Large intestine (tissue), 12 donors: ENCODE measurements at places on chromosomes 11 and 22.

- DNase-seq = no peak
Measured at GRCh38 chr22:38034884-38035529, 22.2 kb upstream of the PICK1 start.

DNA sequence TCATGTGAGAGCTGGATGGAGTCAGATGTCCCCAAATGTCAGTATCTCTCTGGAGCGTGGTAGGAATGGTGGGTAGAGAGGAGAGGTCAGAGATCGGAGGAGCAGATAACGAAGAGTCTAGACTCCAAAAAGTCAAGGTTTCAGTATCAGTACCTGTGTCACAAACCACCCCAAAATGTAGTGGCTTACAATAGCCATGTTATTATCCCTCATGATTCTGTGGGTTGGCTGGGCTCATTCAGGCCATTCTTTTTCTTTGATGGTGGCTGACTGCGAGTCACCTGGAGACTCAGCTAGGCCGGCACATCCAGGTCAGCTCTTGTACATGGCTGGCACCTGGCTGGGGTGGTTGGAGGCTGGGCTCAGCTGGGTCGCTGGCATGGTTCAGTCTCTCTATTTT is 7.3 kb upstream of the SSTR3 start:
- no peak for DNase-seq

DNA sequence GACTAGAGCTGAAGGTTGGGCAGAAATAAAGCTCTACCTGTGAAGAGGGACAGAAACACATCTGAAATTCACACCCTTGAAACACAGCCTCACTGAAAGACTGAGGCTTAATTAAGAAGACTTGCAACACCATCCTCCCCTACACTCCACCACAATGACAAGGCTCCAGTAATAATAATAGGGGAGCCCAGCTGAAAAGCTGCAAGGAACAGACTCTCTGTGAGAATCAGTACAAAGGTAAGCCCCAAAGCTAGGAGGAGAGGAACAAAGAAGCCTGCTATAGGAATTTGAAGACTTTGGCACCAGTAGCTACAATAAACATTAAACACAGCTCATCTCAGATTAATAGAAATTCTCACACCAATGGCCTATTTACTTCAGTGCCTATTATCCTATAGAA is 176.9 kb downstream of the FAT3 start:
- no peak for DNase-seq

DNA sequence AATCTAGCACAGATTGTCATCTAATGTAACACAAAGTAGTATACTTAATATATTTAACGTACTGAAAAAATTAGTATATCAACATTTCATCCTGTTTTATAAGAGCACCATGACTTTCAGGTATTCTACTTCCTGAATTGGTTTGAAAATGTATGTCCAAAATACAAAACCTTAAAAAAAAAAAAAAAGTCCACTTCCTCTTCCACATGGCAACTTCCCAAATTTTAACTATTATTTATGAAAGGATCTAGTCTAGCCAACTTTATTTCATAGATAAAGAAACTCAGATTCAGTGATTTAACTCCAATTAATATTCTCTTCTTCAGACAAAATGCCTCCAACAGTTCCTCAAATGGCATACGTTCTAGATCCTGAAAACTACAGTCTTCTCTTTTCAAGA is 44.0 kb downstream of the PIK3C2A start:
- no peak for DNase-seq

DNA sequence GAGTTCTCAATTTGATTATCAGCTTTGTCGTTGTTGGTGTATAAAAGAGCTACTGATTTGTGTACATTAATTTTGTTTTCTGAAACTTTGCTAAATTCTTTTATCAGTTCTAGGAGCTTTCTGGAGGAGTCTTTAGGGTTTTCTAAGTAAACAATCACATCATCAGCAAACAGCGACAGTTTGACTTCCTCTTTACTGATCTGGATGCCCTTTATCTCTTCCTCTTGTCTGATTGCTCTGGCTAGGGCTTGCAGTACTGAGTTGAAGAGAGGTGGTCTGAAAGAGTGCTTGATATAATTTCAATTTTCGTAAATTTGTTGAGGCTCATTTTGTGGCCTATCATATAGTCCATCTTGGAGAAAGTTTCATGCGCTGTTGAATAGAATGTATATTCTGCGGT is 213.0 kb downstream of the DLG2 start:
- DNase-seq = no peak

DNA sequence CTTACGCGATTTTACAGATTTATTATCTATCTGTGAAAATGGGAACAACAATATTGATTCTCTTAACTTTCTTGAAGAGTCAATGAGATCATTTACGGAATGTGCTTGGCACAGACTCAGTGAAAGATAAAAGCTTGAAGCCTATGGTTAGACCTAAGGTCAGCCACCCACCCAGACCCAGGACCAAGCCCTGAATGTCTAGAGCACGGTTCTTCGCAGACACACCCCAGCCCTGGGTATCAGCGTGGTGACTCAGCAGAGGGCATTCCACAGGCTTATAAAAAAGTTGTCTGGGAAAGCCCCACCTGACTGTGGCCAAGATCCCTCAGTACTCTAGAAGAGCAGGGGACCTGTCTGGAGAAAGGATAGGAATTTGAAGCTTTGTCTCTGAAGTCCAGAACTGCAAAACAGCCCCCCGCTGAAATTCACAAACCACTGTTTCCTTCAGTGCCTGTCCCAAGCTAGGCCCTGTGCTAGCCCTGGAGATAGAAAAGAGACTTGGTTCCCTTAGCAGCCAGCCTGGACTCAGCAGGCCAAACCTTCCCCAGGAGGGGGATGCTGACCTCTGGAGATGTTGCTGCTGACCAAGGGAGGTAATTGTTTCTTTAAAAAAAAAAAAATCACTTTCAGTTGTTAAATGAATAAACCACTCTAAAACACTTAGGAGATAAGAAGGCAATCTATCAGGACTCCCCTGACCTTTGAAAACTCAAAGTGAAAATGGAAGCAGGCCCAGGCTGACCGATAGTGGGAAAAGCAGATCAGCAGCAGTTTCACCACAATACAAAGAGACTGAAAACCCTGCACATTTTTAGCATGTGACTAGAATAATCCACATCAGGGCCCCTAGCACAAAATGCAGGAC is 114.0 kb downstream of the ABTB2 start:
- DNase-seq = peak; percentile 81

GRCh38 chr11:32307471-32307870 is 127.9 kb downstream of the WT1 start:
- no peak for DNase-seq

GRCh38 chr11:11502263-11502861 is 119.4 kb downstream of the GALNT18 start:
- no peak for DNase-seq

DNA sequence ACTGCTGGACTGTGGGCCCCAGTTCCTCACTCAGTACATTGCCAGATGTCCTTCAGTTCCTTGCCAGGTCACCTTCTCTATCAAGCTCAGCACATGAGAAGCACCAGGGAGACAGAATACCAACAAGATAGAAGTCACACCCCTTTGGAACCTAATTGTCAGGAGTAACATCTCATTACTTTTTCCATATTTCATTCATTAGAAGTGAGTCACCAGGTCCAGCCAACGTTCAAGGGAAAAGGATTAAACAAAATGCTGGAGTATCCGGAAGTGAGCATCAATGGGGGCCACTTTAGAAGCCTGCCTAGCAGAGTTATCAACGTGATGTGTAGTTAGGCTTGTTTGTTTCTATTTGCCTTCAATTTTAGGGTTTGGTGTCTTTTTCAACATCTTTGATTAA is 569.3 kb downstream of the MIAT start:
- no peak for DNase-seq

DNA sequence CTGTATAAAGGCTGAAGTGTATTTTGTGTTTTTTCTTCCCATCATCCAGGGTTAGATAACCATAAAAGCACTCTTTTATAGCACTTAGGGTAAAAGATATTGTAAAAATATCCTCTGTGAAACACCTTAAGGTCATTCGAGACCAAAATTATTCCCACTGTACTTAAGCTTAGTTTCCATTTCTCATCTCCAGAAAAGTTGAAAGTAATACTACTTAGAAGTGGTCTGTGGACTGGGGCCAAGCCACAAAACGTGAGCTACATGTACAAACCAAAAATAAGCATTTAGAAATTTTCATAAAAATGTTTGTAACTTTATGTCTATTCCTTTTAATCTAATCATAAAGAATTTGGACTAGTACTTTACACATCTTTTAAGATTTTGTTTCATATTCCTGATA is 142.0 kb upstream of the NTM start:
- DNase-seq = no peak

DNA sequence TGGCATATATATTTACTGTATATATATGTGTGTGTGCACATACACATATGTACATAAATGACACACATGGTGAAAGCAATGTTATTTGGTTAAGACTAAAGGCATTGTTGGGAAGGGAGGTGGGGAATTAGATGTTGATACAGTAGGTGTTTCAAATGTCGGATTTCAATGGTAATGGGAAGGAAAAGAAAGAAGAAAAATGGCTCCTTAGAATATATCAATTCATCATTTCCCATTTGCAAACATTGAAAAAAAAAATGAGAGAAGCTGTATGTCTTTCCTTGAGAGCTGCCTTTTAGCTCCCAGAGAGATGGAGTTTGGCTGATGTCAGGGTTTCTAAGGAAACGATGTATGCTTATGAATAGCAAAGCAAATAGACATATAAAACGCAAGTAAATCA is 33.4 kb upstream of the ATXN10 start:
- no peak for DNase-seq

- no peak for DNase-seq
Measured at GRCh38 chr11:126800009-126800408, 200.6 kb downstream of the KIRREL3 start.

- DNase-seq = no peak
Measured at GRCh38 chr11:44591557-44591956, 26.1 kb downstream of the CD82 start.

DNA sequence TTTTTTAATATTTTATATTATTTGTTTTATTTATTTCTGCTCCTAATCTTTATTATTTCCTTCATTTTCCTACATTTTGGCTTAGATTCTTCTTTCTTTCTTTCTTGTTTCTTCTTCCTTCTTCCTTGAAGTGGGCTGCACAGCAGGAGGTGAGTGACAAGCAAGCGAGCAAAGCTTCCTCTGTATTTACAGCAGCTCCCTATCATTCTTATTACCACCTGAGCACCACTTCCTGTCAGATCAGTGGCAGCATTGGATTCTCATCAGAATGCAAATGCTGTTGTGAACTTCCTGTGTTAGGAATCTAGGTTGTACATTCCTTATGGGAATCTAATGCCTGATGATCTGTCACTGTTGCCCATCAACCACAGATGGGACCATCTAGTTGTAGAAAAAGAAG is 784.9 kb upstream of the LUZP2 start:
- no peak for DNase-seq

DNA sequence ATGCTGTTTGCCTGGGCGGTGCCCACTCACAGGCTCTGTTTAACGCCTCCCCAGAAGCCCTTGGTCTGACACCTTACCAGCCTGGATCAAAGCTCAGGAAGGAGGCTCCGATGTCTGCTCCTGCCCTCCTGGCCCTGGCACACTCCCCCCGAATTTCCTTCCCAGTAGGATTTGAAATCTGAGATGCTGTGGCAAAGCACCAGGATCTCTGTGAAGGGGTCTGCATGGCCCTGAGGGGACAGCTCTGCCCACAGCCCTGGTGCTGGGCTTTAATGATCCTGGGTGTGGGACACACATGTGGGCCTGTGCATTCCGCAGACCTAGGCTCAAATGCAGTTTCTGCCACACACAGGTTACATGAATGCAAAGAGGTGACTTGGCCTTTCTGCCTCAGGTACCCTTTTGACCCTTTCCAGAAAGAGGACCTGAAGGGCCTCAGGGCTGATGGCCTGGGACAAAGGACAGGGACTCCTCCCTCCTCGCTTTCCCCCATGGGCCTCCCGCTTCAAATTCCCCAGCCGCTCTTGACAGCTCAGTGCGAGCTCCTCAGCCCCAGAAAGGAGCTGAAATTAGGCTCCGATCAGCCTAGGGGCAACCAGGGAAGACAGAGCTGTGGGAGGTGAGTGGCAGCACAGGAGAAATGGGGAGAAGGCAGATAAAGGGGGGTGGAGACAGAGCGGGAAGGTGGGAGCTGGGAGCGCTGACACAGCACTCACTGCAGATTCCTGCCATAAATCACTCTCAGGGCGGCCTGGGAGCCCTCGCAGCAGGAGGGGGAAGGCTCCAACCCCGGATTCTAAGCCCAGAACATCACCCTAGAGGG is 41.3 kb downstream of the TRIM29 start:
- DNase-seq = peak; percentile 87

- no peak for DNase-seq
Measured at GRCh38 chr11:64241241-64241490, 271 bp downstream of the FKBP2 start.

GRCh38 chr11:94275961-94276360 is 28.4 kb upstream of the IZUMO1R start:
- DNase-seq = no peak

GRCh38 chr22:26812731-26813130 is 155.3 kb downstream of the MIAT start:
- no peak for DNase-seq

DNA sequence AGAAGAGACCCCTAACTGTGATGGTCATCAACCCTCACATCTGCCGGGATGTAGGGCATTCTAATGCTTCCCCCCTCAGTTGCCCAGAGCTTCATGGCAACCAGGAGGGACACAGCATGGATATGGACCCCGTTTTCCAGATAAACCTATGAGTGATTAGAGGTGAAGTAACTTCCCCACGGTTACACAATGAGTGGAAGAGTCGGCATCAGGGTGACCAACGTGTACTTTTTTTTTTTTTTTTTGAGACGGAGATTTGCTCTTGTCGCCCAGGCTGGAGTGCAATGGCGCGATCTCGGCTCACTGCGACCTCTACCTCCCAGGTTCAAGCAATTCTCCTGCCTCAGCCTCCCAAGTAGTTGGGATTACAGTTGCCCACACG is 25.0 kb downstream of the TXN2 start:
- no peak for DNase-seq

DNA sequence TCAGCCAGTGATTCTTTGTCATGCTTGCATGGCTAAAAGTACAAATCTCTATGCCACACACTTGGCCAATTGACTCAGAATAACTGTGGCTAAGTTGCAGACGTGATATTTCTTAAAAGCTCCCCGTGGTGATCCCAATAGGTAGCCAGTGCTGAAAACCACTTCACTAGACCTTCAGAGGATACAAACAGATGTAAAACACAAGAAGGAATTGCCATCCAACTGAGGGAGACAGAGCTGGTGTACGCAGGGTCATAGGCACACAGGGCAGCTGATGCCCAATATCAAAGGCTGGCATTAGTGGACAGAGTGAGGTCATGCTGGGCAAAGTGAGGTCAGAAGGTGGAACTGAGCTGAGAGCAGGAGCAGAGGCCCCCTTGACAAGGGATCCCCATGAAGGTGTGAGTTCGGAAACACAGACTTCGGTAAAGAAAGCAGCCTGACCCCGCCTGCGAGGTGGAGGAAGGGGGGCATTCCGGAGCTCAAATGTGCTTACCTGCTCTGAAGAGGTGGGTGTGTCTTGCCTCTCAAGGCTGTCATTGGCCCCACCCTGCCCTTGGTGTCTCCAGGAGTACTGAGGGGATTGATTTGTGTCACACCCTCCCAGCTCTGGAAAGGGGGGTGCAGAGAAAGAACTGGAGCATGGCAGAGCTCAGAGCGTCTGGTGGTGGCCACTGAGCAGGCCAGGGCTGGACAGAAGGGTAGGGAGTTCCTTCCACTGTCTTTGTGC is 344.9 kb upstream of the B3GAT1 start:
- no peak for DNase-seq
